ENCODE measurements at places on chromosomes 4 and X. TPM values are rescaled to one million over a fixed set of nuclear protein-coding genes. Genes with fewer than 3 reads are reported as not detected.

The GPRIN3 gene
- 17.4 TPM for total RNA-seq

The GTPBP6 gene
- total RNA-seq: 111 TPM

GRCh38 chr4:106868381-106869035 is 167.6 kb downstream of the DKK2 start:
- no peak for DNase-seq

The TCEAL2 gene
- 0.67 TPM for total RNA-seq

The GAGE13 gene
- total RNA-seq: not detected

GRCh38 chr4:94533405-94534223 is 81.9 kb downstream of the PDLIM5 start:
- no peak for DNase-seq

- no peak for DNase-seq
Observed at GRCh38 chr4:1179089-1179441, 6.7 kb upstream of the SPON2 start.

DNA sequence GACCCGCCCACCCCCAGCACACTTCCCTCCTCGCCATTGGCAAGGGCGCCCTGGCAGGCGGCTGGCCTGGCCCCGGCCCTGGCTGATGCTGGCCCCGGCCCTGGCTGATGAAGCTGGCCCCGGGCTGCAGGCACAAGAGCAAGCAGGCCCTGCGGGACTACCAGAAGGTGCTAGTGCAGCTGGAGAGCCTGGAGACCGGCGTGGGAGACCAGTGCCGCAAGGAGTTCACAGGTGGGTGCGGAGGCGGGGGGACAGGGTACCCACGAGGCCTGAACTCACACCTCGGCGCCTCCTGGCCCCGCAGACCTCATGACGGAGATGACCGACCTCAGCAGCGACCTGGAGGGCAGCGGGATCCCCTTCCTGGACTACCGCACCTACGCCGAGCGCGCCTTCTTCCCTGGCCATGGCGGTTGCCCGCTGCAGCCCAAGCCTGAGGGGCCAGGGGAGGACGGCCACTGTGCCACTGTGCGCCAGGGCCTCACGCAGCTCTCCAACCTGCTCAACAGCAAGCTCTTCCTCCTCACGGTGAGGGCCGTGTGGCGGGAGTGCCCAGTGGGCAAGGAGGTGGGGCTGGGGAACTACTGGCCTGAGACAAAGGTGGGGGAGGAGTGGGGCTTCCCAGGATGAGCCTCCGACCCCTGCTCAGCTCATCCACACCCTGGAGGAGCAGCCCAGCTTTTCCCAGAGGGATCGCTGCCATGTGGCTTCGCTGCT is 6.1 kb upstream of the SRPK3 start:
- no peak for DNase-seq

The FRG2 gene
- total RNA-seq: not detected

- DNase-seq: no peak
Observed at GRCh38 chr4:151198748-151199147, 78.2 kb upstream of the PRSS48 start.

DNA sequence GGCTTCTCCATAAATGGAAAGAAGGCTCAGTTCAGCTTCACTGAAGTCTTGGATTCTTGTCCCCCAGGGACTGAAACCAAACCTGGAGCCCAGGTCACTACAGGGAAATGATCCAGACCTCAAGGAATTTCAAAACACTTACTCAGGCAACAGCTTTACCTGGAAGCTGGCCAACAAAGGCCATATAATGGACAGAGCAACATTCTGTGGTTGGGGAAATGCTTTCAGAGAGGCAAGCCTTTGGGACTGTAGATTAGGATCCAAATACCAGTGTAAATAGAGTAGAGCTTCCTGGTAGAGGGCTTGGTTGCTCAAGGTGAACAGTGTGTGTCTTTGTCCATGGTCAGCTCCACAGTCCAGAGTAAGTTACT is 57.0 kb upstream of the PROM1 start:
- DNase-seq: no peak

- no peak for DNase-seq
Observed at GRCh38 chrX:27915617-27916016, 65.6 kb downstream of the DCAF8L1 start.

DNA sequence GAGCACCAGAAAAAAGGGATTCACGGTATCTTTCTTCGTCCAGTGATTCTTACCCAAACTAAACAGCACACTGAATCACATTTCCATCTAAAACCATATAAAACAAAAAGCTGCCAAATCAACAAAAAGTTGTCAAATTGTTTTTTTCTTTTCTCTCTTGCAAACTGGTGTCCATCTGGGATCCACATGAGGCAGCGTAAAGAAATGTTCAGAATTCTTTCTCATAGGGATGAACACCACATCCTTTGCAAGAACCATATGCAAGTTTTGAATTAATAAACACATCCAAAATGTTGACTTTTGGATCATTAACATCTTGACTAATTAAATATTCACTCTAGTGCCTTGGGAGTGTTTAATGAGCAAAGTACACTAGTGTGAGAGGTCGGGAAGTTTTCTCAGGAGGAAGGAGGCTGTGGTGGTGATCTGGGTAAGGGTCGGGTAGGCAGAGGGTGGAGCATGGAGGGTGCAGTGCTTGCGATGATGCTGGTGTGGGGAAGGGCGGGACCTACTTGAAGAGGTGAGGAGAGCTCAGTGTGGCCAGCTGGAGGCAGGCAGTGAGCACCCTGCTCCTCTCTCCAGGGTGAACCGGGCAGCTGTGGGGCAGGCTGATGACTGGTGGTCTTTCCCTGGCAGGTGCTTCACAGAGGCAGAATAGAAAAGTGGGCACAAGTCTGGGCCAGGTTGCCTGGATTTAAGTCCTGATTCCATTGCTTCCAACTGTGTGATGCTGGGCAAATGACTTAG is 72.8 kb downstream of the NSUN7 start:
- DNase-seq: no peak

- no peak for DNase-seq
Observed at GRCh38 chr4:55931833-55932232, 16.9 kb upstream of the CEP135 start.

- DNase-seq: no peak
Observed at GRCh38 chr4:184479516-184479950, 5.2 kb upstream of the IRF2 start.

DNA sequence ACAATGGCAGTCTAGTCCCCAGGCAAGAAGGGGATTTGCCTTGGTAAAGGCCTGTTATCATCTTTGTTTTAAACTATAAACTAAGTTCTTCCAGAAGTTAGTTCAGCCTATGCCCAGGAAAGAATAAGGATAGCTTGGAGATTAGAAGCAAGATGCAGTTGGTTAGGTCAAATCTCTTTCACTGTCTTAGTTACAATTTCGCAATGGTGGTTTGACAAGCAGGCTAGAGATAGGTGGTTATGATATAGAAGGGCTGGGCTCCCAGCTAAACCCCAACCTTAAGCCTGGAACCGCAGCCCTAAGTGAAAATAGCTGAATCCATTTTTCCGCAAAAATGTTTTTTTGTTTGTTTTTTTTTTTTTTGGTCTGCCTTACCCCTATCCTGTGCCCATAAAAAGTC is 41.8 kb upstream of the NEIL3 start:
- DNase-seq: no peak

All from T-cell (primary cell).